Stimulated activated CD4-positive, alpha-beta T cell treated with anti-CD3 and anti-CD28 coated beads, TNF-alpha, amount 100 ng/mL, for 1 hour (primary cell): ENCODE measurements at places on chromosomes 1 and 21.
A peak's percentile ranks its signal among the peaks of the same experiment; 100 is the strongest.

GRCh38 chr1:89949991-89950624 is 44.8 kb upstream of the ZNF326 start:
- DNase-seq = no peak

GRCh38 chr1:8963963-8964362 is 18.3 kb downstream of the CA6 start:
- DNase-seq = no peak

GRCh38 chr1:210741564-210741963 is 392.4 kb downstream of the KCNH1 start:
- no peak for DNase-seq

GRCh38 chr1:6347641-6348487 is 45.7 kb downstream of the ACOT7 start:
- peak; percentile 49 for DNase-seq

- no peak for DNase-seq
Measured at GRCh38 chr1:1230656-1231399, 973 bp downstream of the SDF4 start.

DNA sequence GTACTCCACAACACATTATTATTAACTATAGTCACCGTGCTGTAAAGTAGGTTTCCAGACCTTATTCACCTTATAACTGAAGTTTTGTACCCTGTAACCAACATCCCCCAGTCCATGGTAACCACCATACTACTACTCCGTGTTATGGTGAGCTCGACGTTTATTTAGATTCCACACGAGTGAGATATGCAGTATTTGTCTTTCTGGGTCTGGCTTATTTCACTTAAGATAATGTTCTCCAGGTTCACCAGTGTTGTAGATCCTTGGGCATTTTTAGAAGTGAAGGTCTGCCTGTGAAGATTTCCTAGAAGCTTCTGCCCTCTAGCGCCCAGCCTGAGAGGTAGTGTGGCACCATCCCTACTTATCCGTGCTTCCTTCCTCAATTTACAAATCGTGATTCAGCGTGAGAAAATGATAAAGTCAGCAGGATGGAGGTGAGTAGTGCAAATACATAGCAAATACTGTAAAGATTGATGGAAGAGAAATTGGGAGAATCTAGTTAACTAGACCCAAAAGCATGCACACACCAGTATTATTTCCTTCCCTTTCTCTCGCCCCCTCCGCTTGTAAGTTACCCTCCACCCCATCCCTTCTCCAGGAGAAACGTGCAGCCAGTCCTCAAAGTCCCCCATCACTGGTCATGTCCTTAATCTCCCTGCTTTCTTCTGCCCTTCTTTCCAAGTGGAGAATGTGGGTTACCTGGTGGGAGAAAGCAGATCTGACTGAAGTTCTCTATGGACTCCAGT is 36.0 kb upstream of the DISC1 start:
- DNase-seq = no peak

DNA sequence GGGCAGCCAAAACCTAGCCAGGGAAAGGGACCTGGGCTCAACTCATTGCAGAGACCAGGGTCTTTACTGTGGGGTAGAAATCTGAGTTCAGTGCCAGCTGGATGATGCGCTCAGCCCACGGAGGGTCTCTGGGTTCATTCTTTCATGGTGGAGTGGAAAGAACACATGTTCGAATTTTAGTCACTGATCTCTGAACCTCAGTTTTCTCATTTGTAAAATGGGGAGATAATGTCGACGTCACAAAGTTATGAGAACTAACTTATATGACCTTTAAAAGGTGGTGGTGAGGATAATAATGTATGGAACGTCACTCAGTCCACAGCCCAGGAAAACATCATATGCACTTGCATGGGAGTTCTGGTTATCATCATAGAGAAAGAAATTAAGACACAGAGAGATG is 1.2 kb upstream of the TAL1 start:
- DNase-seq = no peak

DNA sequence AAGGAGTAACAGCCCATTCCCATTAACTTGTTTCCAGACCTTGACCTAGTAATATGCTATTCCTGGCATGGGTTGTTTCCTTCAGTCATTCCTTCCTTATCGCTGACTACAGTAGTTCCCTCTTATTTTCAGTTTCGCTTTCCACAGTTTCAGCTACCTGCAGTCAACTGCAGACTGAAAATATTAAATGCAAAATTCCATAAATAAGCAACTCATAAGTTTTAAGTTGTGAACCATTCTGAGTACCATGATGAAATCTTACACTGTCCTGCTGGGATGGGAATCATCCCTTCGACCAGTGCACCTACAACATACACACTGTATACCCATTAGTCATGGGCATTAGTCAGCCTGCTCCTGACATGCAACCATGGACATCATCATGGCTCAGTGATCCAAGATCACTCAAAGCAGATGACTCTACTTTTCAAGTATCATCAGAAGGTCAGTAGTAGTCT is 66.7 kb downstream of the CCDC30 start:
- DNase-seq = no peak

GRCh38 chr1:155169541-155169940 is 3.6 kb downstream of the KRTCAP2 start:
- no peak for DNase-seq

DNA sequence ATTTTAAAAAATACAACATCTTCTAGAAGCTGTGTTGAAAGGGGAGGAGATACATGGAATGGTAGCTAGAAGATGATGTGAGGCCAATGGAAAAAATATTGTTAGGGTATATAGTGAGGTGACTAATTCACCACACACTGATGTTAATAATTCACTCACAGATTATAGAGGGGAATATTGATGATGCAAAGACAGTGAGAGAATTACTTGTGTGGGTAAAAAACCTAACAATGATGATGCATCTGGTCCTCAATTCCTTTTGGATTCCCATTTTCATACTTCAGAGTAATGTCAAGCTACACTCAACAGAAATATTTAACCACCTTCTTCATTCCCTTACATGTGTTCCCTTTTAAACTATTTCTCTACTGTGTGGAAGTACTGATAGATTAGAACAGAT is 169.5 kb upstream of the DPYD start:
- no peak for DNase-seq

- DNase-seq = no peak
Measured at GRCh38 chr1:228445843-228446650, 29.4 kb upstream of the TRIM17 start.

DNA sequence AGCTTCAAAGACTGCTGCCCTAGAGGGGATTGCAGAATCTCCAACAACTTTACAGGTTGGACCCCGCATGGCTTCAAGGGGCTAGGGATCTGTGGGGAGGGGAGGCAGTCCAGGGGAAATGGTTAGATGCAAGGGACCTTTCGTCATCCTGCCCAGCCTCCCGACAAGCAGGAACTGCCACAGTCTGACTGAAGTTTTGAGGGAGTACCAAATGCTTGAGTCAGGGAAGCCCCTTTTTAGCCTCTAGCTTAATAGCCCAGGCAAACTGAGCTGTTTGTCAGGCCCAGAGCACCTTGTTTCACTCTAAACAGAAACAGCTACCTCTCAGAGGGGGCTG is 1.1 kb downstream of the TOR3A start:
- no peak for DNase-seq

- DNase-seq = no peak
Measured at GRCh38 chr21:45348591-45349327, 56.2 kb upstream of the COL18A1 start.

DNA sequence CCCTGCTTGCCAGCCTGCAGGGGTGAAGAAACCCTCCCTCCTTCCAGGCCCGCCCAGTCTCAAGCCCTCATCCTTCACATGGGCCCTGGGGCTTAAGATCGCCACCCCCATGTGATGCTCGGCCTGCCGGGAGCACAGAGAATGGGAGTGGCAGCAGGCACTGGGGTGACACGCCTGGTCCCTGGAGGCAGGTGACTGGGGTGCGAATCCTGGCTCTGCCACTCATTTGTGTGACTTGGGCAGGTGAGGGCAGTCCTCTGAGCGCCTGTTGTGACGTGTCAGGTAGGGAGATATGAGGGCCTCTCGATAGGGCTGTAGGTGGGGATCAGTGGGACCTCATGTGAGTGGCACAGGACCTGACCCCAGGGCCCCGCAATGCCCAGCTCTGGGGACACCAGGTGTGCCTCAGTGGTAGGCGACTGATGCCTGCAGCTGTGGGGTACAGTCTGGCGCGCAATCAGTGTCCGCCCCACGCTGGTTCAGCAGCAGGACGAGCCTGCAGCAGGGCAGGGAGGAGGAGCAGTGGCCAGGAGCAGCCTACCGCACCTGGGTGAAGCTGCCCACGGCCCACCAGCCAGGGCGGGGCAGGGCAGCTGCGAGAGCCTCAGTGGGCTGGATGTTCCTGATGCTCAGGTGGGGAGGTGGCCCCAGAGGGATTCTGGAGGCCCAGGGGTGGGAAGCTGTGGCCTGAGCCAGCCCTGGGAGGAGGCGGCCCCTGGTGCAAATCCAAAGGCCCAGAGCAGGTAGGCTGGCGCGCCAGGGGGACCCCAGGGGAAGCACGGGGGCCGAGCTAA is 6.2 kb downstream of the SH2D5 start:
- no peak for DNase-seq

DNA sequence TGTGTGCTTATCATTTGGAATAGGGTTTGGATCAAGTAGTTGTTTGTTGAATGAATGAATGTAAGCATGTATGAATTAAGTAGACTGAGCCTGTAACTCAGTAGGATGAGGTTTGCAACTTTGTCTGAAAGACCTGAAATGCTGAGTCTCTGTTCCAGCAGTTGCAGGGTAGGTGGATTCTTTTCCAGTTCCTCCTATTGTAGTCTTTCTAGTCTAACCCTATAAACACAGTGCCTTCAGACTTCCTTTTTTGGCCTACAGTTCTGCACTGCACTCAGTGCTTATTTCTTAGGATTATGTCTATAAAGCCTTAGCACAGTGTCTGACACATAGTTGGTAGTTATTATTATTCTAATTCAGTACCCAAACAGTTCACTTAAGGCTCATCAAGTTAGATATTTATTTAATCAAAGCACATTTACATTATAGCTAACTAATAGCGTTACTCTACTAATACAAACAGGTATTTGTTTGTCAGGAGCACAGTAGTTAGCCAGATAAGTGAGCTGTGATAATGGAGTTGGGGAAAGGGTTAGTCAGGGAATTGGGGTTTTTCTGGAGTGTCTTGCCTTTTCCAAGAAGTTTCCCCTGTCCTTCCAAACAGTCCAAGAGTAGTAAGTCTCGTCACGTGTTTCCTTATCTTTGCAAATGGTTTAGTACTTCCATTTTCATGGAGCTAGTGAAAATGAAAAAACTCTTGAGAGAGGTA is 45.0 kb downstream of the ABCD3 start:
- no peak for DNase-seq

- no peak for DNase-seq
Measured at GRCh38 chr1:44134071-44134920, 7.1 kb downstream of the KLF18 start.

GRCh38 chr21:33948096-33948950 is 32.7 kb upstream of the ATP5PO start:
- peak; percentile 62 for DNase-seq

- DNase-seq = no peak
Measured at GRCh38 chr21:46191257-46191685, 7.0 kb upstream of the SPATC1L start.

DNA sequence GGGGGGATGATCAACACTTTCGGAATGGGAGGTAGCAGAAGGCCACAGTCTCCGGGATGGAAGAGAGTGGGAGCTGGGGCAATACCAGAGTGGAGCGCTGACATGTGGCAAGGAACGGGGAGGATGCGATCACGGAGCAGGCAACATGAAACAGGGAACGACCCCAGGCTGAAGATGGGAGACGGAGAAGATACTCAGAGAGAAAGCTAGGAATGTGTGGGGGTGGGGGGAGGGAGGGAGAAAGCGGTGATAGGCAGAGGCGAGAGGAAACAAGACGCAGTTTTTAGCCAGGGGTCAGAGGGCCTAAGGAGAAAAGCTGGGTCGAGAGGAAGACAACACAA is 577 bp downstream of the RAB3GAP2 start:
- DNase-seq = no peak

- no peak for DNase-seq
Measured at GRCh38 chr1:203268901-203269653, 36.2 kb upstream of the BTG2 start.

GRCh38 chr1:192080684-192081083 is 77.6 kb upstream of the RGS18 start:
- no peak for DNase-seq

- no peak for DNase-seq
Measured at GRCh38 chr1:202659974-202660373, 50.3 kb downstream of the SYT2 start.

- no peak for DNase-seq
Measured at GRCh38 chr1:3924825-3925220, 24.8 kb upstream of the C1orf174 start.

GRCh38 chr1:93578911-93579825 is 102.5 kb downstream of the BCAR3 start:
- DNase-seq = no peak

- no peak for DNase-seq
Measured at GRCh38 chr1:5191470-5191869, 537.1 kb downstream of the AJAP1 start.

- no peak for DNase-seq
Measured at GRCh38 chr1:39759436-39759726, 11.8 kb downstream of the OXCT2 start.

DNA sequence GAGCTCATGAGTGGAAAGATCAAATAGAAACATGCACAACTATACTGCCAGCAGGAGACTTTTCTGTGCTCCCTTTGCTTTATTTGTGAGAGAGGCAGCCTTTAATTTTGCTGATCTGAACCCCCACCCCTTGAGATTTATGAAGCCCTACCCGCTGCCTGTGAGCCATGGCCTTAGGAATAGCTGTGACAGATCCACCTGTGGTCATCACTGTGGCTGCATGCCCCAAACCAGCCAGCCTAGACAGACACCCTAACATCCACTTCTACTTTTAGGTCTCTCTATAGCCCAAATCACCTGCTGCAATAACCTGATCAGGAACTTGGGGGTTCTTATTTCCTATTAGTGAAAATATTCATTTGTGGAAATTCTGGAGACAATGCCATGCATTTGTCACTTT is 196.2 kb downstream of the C1orf94 start:
- DNase-seq = no peak

- DNase-seq = no peak
Measured at GRCh38 chr1:55749975-55750627, 534.9 kb upstream of the USP24 start.

- DNase-seq = no peak
Measured at GRCh38 chr1:198491028-198491427, 49.5 kb downstream of the ATP6V1G3 start.

GRCh38 chr1:11748294-11749202 is 12.6 kb downstream of the AGTRAP start:
- DNase-seq = no peak

DNA sequence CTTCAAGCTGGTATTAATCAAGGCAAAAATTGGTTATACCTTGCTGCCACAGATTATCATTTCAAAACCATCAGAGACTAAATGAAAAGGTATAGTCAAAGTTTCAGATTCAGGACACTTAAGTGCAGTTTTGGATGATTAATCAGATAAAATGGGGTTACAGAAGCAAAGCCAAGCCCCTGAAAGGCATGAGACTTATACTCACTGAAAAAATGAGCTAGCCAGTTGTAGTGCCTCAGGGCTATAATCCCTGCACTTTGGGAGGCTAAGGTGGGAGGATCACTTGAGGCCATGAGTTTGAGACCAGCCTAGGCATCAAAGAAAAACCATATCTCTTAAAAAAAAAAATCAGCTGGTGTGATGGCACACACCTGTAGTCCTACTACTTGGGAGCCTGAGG is 15.2 kb downstream of the LRRC40 start:
- DNase-seq = no peak

GRCh38 chr1:208919371-208919770 is 664.1 kb upstream of the CAMK1G start:
- no peak for DNase-seq

- DNase-seq = no peak
Measured at GRCh38 chr1:162137179-162137960, 67.9 kb downstream of the NOS1AP start.
